ENCODE measurements at places on chromosomes 7 and 10.

- DNase-seq, result no peak
Observed at GRCh38 chr7:48416327-48416908, 245.2 kb downstream of the ABCA13 start.

- DNase-seq, result no peak
Observed at GRCh38 chr7:130133029-130133782, 62.9 kb downstream of the KLHDC10 start.

GRCh38 chr10:28798428-28798955 is 121.2 kb downstream of the BAMBI start:
- DNase-seq, result no peak

- no peak for DNase-seq
Observed at GRCh38 chr7:100496509-100496908, 12.8 kb downstream of the NYAP1 start.

DNA sequence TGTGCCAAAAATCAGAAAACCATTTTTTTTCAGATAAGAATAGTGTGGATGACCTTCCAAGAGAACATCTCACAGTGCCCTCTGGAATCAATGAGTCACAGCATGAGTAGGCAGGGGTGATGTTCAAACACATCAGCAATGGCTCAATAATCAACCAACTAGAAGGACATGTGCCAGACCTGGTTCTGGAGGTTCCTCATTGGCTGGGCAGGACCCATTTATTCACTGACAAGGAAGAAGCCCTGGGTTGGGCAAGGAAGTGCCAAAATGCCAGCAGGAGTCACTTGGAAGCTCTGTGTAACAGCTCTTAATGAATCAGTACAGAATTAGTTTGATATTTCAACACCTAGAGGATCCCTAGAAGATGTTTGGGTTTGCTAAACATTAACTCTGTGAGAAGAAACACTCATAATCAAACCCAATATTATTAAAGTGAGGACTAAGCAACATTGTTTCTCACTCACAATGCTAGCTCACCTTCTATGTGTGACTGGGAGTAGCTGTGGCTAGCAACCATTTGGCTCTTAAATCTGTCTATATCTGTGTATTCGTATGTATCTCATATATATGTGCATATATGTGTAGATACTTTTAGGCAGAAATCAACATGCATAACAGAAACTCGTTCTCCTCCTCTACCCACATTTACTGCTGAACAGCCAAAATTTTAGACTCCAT is 72.3 kb upstream of the APBB1IP start:
- no peak for DNase-seq

DNA sequence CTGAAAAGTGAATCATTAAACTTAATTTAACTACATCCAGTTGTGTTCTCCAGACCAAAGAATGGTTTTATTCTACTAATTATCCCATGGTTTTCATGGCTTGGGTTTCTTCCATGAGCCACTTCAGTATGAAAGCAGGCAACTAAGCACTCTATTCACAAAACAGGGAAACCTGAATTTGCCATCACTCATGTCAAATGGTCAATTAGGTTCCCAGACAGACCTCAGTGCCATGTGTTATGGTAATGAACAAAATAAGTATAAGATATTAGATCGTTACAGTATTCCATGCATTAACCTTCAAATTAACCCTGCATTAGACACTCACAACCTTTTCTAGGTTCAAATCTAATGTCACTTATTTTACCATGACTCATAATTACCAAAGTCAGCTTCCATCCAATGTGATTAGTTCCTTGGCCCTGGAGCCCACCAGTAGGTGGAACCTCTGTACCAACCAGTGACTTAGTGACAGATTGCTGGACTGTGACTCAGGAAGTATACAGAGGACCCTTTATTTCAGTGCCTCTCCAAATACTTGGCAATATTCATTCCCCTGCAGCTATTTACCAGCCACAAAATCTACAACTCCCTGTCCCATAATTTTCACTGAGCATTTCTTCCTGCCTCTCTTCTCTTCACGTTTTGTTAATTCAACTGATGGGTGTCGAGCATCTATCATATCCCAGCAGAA is 1270.2 kb upstream of the SORCS1 start:
- DNase-seq, result no peak

- DNase-seq, result no peak
Observed at GRCh38 chr10:6729861-6730344, 149.8 kb upstream of the PRKCQ start.
